Stimulated activated CD4-positive, alpha-beta T cell treated with anti-CD3 and anti-CD28 coated beads, Interleukin-12 subunit alpha, Interleukin-12 subunit beta, amount 100 ng/mL, for 48 hours (primary cell): ENCODE measurements at places on chromosomes 12 and 14.

GRCh38 chr14:76954394-76955190, 73.9 kb downstream of the IRF2BPL start:
- no peak for DNase-seq

DNA sequence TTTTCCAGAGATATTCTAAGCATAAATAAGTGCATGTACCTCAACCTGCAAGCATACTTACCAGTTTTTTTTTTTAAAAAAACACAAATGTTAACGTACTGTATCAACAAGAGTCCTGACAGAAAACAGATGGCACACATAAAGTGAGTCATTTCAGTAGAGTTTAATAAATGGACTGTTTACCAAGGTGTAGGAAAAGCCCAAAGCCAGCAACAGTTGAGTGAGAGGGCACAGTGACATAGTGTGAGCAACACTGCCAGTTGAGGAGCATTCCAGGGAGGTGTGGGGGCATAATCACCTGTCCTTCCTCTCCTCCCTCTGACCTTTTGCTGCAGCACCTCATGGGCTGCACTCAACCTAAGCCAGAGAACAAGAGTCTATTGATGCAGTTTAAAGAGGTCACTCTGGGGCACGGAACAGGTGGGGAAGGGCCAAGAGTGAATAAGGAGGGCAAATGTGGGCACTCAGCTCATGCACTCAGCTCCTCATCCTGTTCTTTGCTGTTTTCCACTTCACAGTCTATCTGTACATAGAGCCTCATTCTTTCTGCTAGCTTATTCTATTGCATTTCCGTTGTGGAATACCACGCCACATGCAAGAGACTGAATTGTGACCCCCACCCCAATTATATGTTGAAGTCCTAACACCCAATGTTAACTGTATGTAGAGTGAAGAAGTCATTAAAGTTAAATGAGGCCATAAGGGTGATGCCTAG, 29.3 kb downstream of the DHRS2 start:
- DNase-seq = no peak

GRCh38 chr12:26622601-26623000, 210.4 kb downstream of the ITPR2 start:
- no peak for DNase-seq

DNA sequence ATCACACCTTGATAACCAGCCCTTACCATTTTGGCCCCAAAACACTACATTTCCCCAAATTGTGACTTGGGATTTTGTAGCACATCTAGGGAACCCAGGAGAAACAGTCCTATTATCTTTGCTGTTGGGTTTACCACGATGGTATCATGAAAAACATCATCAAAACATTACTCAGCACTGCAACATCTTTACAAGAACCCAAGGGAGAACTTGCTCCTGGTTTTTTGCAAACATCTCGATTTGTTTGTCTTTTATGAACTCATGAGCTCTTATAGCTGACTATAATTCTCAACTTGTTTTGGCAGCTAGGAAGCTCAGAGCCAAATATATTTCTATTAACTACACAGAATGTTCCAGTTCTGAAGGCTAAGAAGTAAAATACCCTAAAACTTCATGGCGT, 65.7 kb downstream of the TBX5 start:
- no peak for DNase-seq

DNA sequence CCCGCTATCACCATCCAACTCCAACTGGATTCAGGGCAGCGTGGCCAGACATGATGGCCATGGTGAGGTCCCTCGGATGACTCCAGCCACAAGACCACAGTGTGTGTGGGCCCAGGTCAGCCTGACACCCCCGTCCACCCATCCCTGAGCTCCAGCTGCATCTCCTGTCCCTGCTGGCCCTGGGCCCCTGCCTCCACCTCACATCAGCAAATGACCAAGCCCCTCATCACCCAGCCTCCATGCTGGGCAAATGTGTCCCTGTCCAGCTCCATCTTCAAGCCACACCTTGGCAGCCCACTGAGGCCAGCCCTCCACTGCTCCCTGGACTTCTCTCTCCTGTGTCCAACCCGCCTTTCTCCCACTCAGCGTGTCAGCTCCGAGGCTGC, 3.2 kb downstream of the GPR132 start:
- DNase-seq = no peak

DNA sequence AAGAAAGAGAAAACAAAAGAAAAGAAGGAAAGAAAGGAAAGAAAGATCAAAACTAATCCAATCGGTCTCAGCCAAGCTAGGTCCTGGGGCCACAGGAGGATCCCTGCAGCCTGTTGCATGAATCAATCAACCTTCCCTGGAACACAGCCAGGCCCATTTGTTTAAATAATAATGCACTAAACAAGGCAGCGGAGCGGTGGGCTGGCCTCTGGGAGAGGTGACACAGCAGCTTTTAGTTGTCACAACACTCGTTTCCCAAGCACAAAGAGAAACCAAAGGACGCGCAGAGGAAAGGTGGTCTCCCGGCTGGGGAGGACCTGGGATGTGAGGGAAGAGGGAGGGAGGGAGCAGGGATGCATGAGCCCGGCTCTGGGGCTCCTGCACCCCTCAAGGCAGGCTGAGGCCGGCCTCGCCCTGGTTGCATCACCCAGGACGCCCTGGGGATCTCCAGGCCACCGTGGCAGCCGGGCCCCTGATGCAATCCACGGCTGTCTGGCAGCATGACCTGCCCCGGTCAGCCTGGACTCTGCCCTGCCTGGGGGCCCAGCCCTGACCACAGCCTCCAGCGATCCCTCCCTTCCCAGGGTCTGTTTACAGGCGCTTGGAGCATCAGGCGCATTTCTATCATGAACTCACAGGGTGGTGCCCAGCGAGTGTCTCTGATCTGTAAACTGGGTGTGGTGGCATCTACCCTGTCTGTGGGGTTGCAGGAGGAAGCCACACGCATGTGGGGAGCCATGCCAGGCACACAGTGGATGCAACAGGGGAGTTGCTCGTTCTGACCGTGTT, 32.5 kb downstream of the MMP17 start:
- DNase-seq = no peak

- no peak for DNase-seq
These were observed 2.4 kb downstream of the MYL2 start for GRCh38 chr12:110917961-110918360.
